ENCODE measurements at places on chromosomes 1 and 21.

GRCh38 chr1:20496241-20496661, 10.2 kb upstream of the CAMK2N1 start:
- DNase-seq, result no peak

DNA sequence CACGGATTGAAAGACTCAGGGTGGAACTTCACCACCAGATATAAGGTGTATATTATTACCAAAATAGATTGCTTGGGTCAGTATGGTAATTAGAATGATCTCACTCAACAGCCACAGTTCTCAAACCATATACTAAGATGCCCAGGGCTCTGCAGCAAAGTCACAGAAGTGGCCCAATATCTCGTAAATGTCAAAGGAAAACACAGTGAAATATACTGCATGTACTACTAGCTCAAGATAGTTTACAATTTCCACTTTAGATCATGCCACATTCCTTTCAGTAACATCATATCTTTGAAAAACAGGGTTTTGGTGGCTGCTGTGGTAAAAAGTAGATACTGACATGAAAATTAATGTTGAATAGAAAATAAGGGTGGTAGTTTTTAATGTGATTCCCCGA, 180.3 kb upstream of the ATP1B1 start:
- no peak for DNase-seq

DNA sequence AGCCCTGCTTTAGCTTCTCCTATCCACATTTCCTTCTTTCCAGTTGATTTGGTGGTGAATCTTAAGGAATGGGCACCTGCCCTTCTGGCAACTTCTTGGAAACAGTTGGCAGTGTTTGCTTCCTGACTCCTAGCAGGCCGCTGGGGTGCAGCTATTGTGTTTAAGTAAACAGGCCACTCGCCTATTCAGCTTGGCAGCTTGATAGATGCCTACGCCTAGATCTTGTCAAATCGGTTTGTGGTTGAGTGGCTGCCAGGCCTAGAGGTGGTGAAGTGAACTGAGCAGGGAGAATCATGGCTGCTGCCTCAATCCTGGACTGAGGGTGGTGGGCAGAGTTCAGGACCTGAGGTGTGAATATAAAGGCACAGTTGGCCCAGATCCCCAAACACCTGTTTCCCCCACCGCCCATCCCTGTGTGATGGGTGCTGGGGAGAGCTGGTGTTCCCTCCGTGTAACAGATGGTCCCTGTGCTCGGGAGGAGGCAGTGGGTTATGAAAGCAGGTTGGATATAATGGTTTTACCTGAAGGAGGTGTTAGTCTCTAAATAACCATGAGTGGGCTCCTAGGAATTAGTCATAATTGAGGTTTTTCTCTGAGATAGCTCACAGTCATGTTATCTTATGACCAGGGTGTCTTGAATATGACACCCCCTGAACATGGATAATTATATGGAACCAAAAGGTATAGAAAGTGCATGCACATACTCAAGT, 940 bp upstream of the PLA2G2C start:
- no peak for DNase-seq

- no peak for DNase-seq
Measured at GRCh38 chr1:87100271-87100670, 185.8 kb downstream of the HS2ST1 start.

GRCh38 chr1:34885405-34886247, 26.1 kb upstream of the SMIM12 start:
- no peak for DNase-seq

- no peak for DNase-seq
Measured at GRCh38 chr1:30299393-30299792, 424.0 kb downstream of the MATN1 start.

- no peak for DNase-seq
Measured at GRCh38 chr1:27137544-27138075, 17.3 kb downstream of the SLC9A1 start.

DNA sequence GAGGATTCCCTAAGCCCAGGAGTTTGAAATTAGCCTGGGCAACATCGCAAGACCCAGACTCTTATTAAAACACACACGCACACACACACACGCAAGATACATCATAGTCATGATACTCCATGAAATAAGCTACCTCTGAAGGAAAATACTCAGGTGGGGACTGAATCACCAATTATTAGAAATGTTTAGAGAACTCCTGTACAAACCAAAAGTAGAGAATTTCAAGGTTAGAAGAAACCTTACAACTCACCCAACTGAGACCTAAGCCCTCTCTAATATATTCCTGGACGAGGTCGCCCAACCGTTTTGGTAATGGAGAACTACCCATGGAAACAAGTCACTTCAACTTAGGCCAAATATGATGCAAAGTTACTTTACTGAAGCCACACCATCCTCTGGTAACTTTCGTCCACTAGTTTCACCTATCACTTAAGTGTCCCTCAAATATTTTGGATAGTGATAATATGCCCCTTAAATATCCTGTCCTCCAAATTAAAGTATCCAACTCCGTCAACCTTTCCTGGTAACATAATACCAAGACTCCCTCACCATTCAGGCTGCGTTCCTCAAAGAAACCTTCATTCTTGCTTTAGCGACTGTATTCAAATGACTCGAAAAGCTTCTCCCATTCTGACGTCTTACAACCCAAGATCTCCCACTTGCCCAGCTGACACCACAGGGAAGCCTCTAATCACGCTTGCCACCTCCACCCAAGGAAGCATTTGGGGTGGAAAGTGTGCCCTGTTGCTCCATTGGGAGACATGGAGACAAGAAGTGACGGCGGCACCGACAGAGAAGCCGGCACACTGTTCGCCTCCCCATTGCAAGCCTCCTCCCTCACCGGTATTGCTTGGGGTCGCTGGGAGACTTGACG, 856 bp downstream of the NRDC start:
- DNase-seq, result no peak

DNA sequence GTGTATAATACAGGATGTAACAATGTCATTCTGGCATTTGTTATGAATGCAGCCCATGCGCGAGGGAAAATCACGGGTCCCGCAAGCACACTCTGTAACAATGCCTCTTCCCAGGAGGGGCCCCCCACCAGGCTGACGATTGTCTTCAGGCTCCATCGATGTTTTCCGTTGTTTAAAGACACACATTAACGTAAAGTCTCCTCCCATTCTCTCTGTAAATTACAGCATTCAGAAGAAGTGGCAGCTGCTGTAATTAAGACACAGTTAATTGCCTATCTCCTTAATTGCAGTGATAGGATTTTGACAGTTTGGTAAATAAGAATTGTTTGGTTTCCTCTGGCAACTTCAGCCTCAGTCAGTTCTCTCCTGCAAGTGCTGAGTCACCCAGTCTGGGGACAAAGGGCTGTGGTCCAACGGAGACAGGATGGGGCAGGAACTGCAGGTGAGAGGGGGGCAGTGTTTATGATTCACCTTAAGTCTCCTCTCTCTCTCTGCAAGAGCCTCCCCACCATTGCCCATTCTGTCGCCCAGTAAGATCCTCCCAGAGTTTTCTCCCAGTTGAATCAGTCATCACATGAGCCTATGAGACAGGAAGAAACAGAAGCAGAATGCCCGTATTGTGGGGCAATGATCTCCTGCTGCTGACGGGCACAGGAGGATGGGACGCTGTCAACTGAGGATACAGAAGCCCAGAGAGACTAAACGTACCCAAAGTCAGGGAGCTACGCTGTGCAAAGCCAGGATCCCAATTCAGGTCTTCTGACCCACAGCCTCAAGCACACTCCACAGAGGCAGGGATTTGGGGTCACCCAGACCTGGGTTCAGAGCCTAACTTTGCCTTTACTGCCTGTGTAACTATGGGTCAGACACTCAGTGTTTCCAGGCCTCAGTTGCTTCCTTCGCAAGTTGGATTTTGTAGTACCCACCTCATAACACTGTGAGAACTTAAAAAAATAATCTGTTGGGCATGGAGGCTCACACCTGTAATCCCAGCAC, 110.0 kb downstream of the ADSS2 start:
- DNase-seq, result peak; percentile 37

DNA sequence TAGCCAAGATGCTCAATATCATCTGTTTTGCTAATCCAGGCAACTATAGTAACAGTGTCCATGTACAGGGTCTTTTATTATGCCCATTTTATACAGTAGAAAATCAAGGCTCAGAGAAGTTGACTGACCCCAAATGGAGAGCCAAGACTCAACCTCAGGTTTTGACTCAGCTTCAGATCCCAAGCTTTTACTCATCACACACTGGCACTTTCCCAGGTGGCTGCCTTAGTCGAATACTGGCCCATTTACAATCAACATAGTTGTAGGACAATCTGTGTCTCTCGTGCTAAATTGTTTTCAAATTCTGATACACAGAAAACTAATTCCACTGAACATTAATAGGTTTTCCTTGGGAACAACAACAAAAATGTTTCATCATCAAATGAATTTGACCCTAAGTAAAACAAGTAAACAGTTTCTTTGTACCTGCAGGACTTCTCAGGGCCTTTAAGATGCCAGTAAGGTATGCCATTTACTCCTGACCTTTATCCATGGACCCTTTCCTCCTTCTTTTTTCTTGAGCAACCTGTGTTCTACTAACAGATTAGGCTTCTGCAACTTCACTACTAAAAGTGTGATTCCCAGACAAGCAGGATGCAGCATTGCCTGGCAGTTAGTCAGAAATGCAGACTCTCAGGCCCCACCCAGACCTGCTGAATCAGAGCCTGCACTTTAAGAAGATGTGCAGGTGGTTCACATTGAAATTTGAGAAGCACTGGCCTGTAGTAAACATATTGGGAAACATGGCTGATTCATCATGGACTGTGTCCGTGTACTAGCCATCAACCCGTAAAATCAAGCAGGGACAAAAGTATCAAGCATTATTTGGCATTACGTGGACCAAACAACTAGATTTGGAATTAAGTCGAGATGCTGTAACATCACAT, 128.8 kb downstream of the RRAGC start:
- DNase-seq, result no peak

DNA sequence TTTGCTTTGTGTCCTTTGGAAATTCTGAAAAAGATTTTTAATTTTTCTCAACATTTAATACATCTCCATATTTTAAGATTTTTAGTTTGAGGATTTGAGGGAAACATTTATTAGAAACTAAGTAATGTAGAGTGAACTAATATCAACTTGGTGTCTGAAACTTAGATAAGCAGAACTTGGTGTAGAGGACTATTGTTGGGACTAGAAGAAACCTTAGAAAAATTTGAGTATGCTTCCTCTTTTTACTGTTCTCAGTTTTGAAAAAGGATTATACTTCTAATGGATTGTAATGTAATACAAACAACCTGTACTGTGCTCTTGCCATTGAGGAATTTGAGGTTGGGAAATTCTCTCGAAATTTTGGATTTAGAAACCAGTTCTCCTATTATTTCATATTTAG, 2.4 kb downstream of the FNBP1L start:
- DNase-seq, result no peak

- no peak for DNase-seq
Measured at GRCh38 chr1:226274138-226274537, 34.8 kb downstream of the LIN9 start.

DNA sequence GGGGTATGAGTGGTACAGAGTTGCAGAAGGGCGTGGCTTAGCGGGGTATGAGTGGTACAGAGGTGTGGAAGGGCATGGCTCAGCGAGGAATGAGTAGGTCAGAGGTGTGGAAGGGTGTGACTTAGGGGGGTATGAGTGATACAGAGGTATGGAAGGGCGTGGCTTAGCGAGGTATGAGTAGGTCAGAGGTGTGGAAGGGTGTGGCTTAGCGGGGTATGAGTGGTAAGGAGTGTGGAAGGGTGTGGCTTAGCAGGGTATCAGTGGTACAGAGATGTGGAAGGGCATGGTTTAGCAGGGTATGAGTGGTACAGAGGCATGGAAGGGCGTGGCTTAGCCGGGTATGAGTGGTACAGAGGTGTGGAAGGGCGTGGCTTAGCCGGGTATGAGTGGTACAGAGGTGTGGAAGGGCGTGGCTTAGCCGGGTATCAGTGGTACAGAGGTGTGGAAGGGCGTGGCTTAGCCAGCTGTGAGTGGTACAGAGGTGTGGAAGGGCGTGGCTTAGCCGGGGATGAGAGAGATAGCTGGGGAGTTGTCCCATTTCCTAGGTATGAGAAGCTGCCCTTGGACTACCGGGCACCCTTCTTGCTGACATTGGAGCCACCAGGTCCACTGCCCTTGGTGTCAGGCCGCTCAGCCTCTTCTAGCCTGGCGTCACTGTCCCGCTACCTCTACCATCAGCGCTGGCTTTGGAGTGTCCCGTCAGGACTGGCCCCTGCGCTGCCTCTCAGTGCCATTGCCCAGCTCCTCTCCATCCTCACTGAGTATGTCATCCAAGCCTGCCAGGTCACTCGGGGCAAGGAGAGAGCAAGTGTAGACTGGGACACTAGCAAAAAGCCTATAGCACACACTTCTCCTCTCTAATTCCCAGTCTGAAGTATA, 29.8 kb downstream of the HYI start:
- no peak for DNase-seq

GRCh38 chr1:194830387-194830786, 1644.0 kb upstream of the B3GALT2 start:
- DNase-seq, result no peak

DNA sequence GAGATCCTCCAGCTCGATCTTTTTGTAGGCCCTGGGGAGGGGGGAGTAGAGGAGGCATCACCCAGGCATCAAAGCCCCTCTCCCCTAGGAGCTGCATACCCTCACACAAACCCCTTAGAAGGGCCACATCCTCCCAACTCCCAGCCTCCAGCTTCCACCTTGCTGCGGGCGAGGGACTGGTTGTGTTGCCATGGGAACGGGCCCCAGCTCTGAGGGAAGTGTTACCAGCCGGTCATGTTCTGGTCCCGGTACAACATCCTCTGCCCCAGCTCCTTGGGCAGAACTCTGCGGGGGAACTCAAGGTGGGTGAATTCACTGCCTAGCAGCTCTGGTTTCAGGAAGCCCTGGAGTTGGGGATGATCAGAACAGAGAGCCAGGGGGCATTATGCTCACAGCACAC, 4.1 kb downstream of the PPM1J start:
- DNase-seq, result no peak

- DNase-seq, result no peak
Measured at GRCh38 chr1:246639732-246640131, 73.5 kb downstream of the CNST start.

DNA sequence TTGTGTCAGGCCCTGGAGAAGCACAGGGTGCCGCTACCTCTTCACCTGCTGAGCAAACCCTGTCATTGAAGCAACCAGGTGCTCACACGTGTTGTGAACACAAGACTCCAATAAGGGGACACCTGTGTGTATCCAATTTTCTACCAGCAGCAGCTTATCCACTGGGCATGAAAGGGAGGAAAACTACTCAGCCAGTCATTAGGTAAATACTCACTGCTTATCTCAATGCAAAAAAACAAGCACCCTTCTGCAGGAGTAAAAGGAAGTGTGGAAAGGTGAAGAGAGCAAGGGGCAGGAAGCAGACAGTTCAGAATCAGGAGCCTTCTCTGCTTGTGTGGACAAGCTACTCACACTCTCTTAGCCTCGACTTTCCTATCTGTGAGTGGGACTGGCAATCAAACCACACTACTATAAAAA, 148.9 kb downstream of the ETS2 start:
- no peak for DNase-seq

All from anterior cingulate cortex (tissue), 58 donors.